Muscle of back (tissue), 13 donors: ENCODE measurements at places on chromosomes 4 and X. TPM values are rescaled to one million over a fixed set of nuclear protein-coding genes. Genes with fewer than 3 reads are reported as not detected.
A peak's percentile ranks its signal among the peaks of the same experiment; 100 is the strongest.

DNA sequence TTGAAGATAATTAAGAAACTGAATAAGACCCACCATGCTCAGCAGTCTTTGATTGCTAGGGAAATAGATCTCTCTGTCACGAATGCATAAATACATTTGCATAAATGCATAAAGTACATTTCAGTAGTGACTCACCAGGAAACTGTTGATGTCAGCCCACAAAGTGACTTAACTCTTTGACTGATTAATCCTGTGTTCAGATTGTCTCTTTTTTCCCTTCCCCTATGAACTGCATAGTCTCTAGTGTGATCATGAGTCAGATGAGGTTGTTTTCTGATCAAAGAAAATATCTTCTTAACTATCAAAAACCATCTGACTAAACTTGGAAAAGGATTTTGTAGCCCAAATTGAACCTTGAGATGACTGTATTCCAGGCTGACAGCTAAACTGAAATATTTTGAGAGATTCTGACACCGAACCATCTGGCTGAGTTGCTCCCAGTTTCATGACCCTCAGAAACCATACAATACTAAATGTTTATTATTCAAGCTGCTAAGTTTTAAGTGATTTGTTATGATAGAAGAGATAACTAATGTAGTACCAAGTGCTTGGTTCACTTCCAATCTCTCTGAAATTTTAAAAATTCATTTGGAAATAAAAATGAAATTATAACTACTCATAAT, 1381.5 kb upstream of the AGA start:
- no peak for DNase-seq

- DNase-seq, result no peak
Measured at GRCh38 chr4:21921526-21922180, 26.9 kb downstream of the KCNIP4 start.

- DNase-seq, result no peak
Measured at GRCh38 chrX:110723844-110724243, 71.8 kb downstream of the CHRDL1 start.

TLR10 gene
- polyA plus RNA-seq, result 0.31 TPM

SHOX gene
- 2.1 TPM for polyA plus RNA-seq

DNA sequence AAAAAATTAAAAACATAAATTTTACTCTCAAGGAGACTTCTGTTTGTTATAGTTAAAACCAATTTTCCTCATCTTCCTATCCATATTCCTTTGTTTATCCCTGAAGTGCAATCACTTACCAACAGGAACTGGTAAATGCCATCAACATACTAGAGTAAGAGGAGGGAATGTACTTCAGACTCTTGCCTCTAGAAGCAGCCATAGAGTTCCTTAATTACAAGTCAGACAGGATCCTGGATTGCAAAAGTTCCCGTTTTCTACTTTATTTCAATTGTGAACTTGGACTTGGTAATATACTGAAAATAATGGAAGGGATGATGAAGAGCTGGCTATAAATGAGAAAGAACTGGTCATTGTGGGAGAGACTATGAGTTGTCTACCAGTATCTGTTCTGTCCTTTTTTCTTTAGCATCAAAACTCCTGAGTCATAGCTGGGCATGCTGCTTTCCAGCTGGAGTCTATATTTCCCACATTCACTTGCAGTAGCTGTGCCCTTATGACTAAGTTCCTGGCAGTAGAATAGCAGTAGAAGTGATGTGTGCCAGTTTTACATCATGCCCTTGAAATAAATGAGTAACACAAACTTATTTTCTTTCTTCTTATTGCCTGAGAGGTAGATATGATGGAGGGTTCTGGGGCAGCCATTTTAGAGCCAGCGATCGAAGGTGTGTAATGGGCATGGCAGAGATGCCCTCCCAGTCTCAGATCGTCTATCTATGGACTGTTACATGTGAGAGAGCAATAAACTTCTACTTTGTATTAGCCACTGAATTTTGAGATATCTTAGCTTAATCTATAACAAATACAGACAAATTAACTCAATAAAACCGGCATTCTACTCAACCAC, 26.8 kb upstream of the SPARCL1 start:
- no peak for DNase-seq

GRCh38 chr4:26289401-26289800, 31.4 kb upstream of the RBPJ start:
- DNase-seq, result no peak

GRCh38 chr4:94412658-94413038, 39.1 kb upstream of the PDLIM5 start:
- DNase-seq, result peak; percentile 44

UGT2B17 gene
- not detected for polyA plus RNA-seq

GRCh38 chr4:121243485-121243884, 79.4 kb upstream of the TNIP3 start:
- DNase-seq, result no peak

SMIM43 gene
- polyA plus RNA-seq, result 2.5 TPM

- DNase-seq, result peak; percentile 56
Measured at GRCh38 chr4:109729718-109730618, at the start of gene PLA2G12A. Gene PLA2G12A (minus strand): TSS chr4:109730070. CDS start chr4:109729809, 261 bp downstream.

- peak; percentile 89 for DNase-seq
Measured at GRCh38 chr4:37826295-37827029, at the start of gene PGM2. Gene PGM2 (plus strand): TSS chr4:37826686. CDS start chr4:37826733, 47 bp downstream.

LRAT gene
- 0.26 TPM for polyA plus RNA-seq

DNA sequence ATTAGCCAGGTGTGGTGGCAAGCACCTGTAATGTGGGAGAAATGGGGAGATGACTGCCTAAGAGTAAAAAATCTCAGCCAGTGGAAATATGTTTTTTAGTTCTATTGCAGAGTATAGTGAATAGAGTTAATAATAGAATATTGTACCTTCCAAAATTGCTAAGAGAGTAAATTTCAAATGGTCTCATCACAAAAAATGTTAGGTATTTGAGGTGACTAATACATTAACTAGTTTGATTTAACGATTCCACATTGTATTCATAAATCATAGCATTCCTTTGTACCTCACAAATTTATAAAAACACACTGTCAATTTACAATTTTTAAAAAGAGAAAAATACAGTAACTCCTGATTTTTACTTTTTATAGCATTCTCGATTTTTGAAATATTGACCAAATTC, 681.5 kb upstream of the EPHA5 start:
- no peak for DNase-seq

CFP gene
- polyA plus RNA-seq, result 2.7 TPM

POU4F2 gene
- polyA plus RNA-seq, result not detected

CCDC158 gene
- polyA plus RNA-seq, result 0.52 TPM

DNA sequence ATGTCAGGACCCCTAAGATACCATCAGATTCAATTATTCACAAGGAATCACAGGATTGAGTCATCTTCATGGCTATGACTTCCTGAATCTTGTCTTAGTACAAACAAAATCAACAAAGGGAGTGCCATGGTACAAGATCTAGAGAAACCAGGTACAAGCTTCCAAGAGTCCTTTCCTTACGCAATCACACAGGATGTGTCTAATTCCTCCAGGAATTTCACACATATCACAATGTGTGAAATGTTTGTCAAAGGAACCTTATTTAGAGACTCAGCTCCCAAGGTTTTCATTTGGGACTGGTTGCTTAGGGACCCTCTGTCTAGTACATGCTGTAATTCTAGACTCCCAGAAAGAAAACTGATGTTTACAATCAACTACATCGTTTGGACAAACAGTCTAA, 83.0 kb downstream of the MAB21L2 start:
- DNase-seq, result no peak

- DNase-seq, result no peak
Measured at GRCh38 chrX:7412840-7413239, 264.9 kb upstream of the PUDP start.

- DNase-seq, result no peak
Measured at GRCh38 chr4:75514949-75515612, 808 bp downstream of the THAP6 start.

GRCh38 chr4:15213302-15213970, 211.2 kb downstream of the CPEB2 start:
- DNase-seq, result peak; percentile 64

NHSL2 gene
- polyA plus RNA-seq, result 9.1 TPM

DNA sequence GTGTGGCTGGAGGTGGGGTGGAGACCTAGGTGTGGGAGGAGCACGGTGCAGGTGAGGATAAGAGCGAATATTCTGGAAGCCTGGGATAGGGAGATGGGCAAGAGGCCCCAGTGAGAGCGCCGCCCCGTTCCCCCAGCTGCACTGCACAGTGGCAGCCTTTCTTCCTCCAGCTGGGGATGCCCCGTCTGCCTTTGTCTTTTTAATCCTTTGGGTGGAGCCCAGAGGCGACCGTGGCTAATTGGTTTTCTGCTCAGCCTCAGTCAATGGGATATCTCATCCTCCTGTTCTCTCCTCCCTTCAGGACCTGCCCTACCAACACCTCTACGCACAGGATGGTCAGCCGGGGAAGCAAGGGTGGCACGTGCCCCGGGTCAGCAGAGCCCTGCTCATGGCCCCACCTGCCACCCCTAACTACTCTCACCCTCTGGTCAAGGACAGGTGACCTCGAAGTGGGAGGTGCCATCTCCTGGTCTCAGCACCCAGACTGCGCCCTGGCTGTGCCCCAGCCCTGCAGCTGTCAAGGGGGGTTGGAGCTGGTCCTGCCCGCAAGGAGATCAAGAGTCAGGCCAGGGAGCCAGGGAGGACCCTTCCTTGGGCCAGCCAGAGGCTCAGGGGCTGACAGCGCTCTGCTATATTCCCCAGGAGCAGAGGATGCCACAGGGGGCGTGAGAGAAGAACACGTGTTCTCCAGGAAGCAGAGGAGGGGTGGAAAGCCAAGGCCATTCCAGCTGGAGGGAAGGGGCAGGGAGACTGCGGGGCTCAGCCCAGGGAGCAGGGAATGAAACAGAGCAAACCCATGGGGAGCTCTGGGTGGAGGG, 64.0 kb downstream of the ADRA2C start:
- peak; percentile 73 for DNase-seq

MAGEB10 gene
- polyA plus RNA-seq, result not detected

- peak; percentile 30 for DNase-seq
Measured at GRCh38 chr4:175106301-175106700, 188.1 kb downstream of the ADAM29 start.

DNA sequence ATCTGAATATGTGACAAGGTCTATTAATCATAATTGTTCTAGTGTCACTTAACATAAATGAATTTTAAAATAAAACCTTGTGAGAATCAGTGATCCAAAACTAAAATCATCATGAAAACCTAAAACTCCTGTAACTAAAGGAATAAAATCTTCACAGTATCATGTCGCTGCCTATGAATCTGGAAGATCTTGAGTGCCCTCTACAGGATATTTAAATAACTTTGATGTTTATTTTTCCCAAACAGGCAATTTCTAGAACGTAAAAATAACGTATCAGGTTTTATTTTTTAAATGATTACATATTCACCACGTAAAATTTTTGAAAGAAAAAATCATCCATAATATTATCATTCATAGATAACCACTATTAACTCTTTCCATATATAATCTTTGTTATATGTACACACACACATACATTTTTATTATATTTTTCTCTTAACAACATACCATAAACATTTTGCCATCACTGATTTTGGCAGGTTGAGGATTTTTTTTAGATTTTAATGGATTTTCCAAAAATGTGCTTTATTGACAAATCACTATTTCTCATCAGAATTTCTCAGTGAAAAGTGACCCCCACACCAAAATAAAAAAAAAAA, 79.6 kb downstream of the COMMD8 start:
- DNase-seq, result peak; percentile 37

MAGEA6 gene
- polyA plus RNA-seq, result not detected

GK gene
- 4.5 TPM for polyA plus RNA-seq

GRCh38 chrX:24294619-24295018, 19.2 kb downstream of the SUPT20HL2 start:
- no peak for DNase-seq

DNA sequence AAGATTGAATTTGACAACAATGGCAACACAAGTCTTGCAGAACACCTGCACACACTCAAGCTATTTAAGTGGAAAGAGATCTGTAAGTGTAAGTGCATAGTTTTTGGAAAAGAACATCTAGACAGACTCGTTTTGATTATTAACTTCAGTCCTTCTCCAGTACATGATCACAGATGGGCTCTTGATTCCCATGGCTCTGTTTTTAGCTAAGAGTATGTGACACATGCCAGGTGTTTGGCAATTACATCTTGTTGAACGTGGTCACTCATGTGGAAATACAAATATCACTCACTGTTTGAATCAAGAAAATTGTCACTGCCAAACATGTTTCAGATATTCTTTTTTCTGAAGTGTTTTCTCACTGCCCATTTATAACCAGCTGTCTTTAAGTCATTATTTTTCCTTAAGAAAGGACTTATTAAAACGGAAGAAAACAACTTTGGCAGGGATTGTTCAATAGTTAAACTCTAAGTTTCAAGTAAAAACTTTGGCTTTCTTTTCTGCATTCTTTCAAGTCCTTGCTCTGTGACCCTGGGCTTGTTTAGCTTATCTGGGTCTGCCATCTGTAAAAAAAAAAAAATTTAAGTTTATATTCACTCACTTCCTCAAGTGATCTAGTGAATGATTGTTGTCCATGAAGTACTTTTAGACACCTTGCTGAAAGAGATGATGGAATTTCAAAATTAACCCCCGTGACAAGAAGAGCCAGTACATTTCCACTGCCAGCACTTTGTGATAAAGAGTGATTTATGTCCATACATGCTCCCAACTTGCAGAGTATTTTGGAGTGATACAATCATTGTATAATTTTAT, 125.4 kb downstream of the ATXN3L start:
- DNase-seq, result peak; percentile 31

- peak; percentile 29 for DNase-seq
Measured at GRCh38 chrX:3697701-3698279, 15.7 kb downstream of the PRKX start.

DNA sequence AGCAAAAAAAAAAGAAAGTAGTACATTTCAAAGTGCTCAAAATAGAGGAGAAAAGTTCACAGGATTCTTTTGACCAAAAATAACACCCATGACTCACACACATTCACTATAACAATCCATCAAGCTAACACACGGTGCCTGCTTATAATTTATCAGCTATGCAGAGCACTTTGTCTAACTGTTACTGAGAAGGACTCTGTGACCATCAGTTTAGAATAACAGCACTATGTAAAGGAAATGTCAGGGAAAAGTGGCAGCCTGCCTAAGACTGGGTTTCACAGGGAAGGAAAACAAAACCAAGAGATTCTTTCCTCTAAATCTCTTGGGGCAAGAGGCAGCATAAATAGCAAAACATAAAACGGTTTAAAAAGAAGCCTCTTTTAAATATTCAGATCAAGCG, 54.8 kb downstream of the CCDC149 start:
- peak; percentile 31 for DNase-seq

SMIM31 gene
- not detected for polyA plus RNA-seq

DNA sequence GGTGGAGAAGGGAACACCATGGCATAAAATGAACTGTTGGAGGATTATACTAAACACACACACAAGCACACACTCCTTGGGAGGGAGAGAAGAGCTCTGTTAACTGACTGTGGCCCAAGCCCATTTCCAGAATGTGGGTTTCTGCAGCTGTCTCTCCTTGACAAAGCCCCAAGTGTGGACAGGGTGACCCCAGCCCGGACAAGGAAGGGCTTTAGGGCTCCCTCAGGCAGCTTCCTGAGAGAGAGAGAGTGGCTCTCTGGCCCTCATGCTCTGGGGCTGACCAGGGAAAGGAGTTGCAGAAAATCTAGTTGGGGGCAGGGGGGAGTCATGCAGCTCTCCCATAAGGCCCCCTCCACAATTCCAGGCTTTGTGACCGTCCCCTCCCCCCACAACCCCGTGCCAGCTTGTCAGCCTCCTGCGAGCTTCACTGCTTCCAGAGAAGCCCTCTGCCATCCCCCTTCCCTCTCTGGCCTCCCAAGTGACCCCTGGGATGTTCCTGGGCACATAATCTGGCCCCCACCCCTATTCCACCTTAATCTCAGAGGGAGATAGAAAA, 590 bp downstream of the ARHGEF9 start:
- DNase-seq, result peak; percentile 3

POU3F4 gene
- polyA plus RNA-seq, result not detected

GRCh38 chrX:118983513-118983912, 9.1 kb downstream of the LONRF3 start:
- DNase-seq, result no peak

- no peak for DNase-seq
Measured at GRCh38 chr4:118348886-118349285, 3.9 kb downstream of the PRSS12 start.
